Activated CD4-positive, alpha-beta T cell treated with anti-CD3 and anti-CD28 coated beads, Interleukin-2, amount 10 ng/mL, durations not matched to agents 7 days and 5 days (primary cell): ENCODE measurements at places on chromosomes 3 and 15. TPM values are rescaled to one million over a fixed set of nuclear protein-coding genes. Genes with fewer than 3 reads are reported as not detected.

DNA sequence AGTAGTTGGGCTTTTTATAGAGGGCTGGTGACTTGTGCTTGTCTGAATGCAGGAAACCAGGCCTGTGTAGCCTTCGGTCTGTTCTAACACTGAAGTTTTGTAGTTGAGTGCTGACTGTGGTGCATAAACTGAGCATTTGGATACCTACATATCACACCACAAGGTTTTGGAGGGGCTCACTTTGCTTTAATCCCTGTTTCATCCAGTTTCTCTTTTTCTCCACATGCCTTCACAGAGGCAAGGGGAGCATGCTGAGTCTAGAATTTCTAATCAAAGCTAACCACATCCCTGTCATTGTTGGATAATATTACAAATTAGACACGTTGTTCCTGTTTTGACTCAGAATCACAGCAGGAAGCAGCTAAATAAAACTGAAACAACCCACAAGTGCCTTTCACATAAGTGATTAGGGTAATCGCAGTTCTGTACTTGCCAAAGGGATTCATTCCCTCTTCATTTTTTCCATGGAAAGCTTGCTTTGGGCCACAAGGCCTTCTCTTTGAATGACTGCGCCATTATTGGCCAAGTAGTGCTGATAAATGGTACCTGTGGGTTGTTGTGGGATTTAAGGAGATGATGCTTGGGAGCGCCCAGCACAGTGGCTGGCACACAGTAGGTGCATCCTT lies 48.9 kb downstream of the TGFBR2 start:
- peak; percentile 63 for DNase-seq

ILDR1 gene
- 0.17 TPM for total RNA-seq

DNA sequence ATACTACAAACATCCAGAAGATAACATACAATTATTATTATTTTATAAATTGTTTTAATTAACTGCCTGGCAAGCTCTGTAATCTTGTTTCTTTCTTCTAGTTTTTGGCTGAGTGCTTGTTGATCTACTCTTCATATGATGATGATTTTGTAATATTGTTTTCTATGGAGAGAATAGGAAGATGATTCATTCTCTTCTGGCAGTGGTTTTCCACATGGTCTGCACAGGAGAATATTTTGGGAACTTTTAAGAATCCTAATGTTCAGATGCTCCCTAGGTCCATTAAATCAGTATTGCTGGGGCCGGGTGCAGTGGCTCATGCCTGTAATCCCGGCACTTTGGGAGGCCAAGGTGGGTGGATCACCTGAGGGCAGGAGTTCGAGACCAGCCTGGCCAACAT lies 37.6 kb downstream of the CACNA2D3 start:
- DNase-seq: no peak

C3orf22 gene
- total RNA-seq: not detected

- no peak for DNase-seq
Observed at GRCh38 chr3:54932606-54933005, 4.7 kb upstream of the LRTM1 start.

CPLX3 gene
- 0.12 TPM for total RNA-seq

NME9 gene
- total RNA-seq: not detected

DNA sequence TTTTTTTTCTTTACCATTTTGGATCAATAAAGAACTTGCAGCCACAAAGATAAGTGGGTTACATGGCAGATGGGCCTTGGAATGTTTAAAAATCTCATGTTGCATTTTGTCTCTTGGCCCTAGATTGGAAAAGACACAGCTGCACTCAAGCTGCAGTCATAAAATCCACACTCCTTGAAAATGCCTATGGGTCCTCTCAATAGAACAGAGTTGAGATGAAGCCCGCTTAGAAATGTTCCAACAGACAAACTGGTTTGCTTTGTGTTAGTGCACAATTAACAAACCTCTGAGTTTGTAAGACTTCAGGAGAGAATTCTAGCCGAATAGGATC lies 401.2 kb upstream of the CDIN1 start:
- no peak for DNase-seq

ADGRG7 gene
- total RNA-seq: not detected

DNA sequence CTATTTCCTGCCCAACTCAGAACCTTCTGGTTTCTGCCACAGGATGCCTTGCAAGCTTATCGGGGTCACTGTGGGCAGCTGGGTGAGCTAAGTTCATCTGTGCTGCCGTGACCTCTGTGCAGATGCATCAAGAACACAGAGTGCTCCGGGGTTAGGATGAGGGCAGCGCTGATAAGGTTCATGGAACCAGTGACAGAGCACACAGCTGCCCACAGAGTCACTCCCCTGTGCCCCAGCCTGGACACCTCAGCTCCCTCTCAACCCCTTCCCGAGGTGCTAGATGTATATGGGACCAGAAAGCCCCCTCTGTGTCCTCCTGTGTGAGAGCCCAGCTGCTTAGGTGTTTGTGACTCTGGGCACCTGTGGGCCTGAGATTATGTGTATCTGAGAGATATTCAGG lies 15.8 kb upstream of the ALAS1 start:
- DNase-seq: no peak

- no peak for DNase-seq
Observed at GRCh38 chr3:151265166-151265565, 13.2 kb downstream of the P2RY14 start.

PIERCE2 gene
- not detected for total RNA-seq

DNA sequence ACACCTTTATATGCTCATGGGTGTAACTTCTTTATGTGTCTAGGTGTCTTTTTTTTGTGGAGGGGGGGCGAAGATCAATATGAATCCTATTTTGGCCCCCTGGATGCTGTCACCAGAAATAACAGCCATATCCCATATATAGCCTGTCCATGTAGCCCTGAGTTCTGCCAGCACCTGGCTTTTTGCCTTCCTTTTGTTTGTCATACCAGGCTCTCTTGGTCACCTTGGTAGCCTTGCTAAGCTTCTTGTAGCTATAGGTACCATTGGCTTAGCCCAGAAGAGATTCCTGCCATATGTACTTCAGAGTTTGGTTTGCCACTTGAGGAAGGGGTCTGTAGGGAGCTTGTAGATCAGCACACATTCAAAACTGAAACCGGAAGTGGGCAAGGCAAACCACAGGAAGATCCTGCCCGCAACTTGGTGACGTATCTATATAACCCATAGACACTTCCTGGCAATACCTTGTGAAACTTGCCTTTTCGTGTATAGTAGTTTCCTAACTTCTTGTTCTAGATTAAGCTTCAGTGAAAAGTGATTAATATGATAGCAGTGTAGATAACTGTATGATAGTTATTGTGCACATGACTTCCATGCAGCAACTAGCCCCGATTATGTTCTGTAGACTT lies 11.9 kb downstream of the RASA2 start:
- peak; percentile 95 for DNase-seq

AQP9 gene
- total RNA-seq: not detected

- DNase-seq: no peak
Observed at GRCh38 chr3:111871809-111872623, 13.0 kb downstream of the PHLDB2 start.

GRCh38 chr3:185216607-185216958 lies 37.3 kb downstream of the EHHADH start:
- DNase-seq: no peak

- no peak for DNase-seq
Observed at GRCh38 chr3:161821591-161821990, 325.0 kb downstream of the OTOL1 start.

DNA sequence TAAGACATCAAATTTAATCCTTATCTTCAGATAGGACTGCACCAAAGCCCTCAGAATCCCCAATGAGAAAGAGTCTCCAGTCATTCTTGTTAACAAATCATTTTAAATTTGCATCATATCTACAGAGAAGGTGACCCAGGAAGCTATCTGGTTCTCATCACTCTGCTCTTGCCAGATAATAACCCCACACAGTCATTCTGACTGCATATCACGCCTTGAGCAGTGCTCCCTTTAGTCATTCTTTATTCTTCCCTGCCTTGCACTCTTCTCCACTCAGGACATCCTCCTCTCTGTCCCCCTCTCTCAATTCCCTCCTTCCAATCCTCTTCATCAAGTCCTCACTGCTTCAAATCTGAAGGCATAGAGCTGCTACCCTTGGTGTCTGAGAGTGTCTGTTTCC lies 83.7 kb upstream of the COL6A6 start:
- DNase-seq: no peak

DNA sequence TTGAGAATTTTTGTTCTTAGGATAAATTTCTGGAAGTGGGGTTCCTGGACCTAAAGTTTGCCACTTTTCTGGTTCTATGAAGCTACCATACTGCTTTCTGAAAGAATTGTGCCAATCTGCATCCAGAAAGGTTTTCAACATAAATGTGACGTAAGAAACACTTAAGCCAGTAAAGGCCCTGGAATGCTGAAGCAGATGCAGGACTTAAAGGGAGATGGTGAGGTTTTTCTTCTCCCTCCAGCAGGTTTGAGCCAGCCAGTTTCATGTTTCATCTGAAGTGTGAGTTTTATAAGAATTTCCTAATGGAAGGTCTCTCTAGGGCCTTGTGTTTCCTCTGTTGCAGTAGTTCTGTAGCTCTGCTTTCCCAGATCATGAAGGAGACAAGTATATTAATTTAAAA lies 33.1 kb downstream of the ZNF592 start:
- no peak for DNase-seq

DNA sequence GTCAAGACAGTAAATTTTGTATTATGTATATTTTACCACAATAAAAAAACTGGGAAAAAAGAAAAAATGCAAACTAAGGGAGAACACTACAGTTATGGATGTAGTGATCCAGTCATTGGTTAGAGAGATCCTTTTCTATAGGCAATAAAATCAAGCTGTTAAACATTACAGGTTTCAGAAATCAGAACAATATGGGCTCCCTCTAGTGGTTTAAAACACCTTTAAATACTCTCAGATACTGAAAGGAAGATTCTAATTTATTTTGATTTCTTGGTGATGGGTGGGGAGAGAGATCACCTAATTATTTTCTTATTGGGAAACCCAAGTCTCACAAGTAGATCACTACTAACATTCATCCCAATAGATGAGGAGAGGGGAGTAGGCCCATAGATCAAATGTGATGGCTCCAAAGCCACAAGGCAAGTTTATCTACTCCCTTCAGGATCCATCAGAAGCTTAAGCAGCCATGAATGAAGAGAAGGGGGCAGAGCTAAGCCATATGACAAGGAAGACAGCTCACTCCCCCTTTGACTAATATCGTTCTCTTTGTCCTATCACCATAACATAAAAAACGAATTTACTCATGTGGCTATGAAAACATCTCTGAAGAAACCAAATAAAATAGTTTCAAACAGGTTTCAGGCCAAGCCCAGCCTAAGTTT lies 118.6 kb downstream of the ANO10 start:
- DNase-seq: no peak

DNA sequence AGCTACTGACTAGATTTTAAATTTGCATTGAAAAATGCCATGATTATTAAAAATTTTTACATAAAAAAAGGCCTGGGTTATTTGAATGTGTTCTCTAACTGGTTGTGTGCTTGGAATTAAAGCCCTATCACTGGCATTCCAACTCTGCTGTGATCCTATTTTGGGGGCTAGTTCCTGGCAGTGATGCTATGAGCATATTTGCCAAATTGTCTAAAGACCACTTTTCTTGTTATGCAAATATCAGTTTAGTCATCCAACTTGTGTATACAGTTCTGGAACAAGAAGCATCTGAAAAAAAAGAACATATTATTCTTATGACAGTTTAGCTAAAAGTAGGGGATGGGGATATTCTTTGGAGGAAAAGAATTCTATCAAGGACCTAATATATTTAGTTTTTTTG lies 243.4 kb upstream of the ZNF717 start:
- no peak for DNase-seq

NPRL2 gene
- 46.5 TPM for total RNA-seq

GRCh38 chr15:64361259-64361658 lies 5.3 kb upstream of the CSNK1G1 start:
- no peak for DNase-seq

KIF15 gene
- 58.8 TPM for total RNA-seq

GRCh38 chr15:56587686-56588085 lies 122.7 kb upstream of the MNS1 start:
- no peak for DNase-seq

CADM2 gene
- not detected for total RNA-seq

TNNC1 gene
- 2.1 TPM for total RNA-seq

DNA sequence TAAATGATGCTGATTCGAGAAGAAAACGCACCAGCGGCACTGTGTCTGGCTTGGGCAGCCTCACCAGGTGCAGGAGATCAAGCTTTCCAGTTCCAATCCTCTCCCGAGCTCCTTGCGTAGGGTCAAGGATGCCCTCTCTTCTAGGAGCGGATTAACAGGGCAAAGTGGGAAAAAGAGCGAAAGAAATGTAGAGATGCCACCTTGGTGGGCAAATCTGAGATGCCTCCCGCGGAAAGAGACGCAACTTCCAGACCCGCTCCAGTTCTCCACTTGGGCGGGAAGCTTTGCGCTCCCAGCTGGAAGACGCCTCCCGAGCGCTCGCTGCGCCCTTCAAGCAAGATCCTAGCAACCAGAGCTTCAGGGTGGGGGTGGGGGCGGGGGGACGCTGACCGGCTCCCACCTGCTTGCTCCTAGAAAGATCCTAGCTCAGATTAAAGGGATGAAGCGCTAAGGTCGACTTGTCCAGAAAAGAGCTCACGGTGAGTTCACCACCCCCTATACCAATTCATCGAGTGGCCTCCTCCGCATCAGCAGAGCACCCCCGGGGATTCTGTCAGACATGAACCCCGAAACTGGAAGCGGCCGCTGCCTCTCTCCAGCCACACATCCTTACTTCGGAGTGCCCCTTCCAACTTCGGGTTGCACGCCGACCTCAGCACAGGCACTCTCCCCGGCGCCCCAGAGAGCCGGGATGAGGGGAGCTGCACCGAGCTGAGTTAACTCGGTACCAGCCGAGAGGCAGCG lies 769 bp downstream of the TAFA4 start:
- DNase-seq: no peak

CFAP161 gene
- not detected for total RNA-seq

GRCh38 chr3:45518376-45519135 lies 76.0 kb upstream of the LIMD1 start:
- no peak for DNase-seq

DNA sequence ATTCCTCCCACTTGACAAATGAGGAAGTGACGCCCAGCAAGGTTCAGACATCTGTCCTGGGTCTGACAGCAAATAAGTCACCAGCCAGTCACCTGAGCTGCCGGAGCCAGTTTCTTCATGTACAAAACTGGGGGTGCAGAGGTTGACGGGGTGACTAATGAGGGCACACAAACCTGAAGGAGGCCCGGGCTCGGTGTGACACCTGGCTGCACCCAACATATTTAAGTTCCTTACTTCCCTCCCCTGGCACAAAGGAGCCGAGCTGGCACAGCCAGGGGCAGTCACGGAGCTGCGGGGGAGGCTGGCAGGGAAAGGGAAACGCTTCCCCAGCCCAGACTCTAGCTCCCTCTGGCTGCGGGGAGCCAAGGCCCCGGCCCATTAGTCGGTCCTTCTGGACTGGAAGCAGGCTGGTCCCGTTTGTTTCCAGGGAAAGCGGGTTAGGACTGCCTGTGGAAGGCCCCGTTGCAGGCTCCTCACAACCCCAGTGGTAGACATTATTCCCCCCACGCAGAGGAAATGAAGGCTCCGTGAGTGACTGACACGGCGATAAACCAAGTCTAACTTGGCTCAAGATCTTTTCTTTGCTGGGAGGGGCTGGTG lies 2.3 kb downstream of the FBXL22 start:
- DNase-seq: peak; percentile 37

- no peak for DNase-seq
Observed at GRCh38 chr3:87848003-87848402, 210.8 kb downstream of the CGGBP1 start.
